Activated CD4-positive, alpha-beta T cell treated with anti-CD3 and anti-CD28 coated beads for 4 hours (primary cell): ENCODE measurements at places on chromosomes 6 and 20.

DNA sequence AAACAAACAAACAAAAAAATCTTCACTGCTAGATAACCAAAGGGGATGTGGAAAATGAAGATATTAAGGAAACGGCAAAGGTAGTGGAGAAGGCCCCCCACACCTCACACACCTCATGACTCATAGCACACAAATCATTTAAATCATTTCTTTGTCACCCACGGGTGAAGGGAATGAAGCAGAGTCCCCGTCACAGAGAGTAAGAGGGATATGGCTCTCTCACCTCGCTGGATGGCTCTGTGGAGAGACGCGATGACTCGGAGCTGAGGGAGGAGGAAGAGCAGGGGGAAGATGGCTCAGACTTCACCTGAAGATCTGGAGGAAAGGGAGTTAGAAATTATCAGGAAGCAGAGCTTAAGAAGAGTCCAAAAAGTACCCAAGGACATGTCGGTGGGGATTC, 1.2 kb downstream of the ATF6B start:
- no peak for DNase-seq

DNA sequence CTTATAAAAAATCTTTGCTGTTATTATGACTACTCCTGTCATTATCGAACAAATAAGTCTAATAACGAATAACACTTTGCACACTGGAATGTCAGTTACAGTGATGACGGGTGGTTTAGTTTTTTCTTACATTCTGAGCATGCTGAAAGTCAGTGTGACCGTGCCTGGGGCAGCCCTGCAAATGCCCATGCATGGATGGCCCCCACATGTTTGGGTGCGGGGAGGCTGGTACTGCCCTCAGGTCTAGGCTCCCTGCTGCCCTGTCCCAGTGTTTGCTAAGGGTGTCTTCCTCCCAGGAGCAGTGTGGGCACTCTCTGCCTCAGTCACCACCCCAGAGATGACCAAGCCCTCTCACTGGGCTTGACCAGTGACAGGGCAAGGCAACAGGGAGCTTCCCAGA, 3.0 kb downstream of the CSTL1 start:
- DNase-seq, result no peak

DNA sequence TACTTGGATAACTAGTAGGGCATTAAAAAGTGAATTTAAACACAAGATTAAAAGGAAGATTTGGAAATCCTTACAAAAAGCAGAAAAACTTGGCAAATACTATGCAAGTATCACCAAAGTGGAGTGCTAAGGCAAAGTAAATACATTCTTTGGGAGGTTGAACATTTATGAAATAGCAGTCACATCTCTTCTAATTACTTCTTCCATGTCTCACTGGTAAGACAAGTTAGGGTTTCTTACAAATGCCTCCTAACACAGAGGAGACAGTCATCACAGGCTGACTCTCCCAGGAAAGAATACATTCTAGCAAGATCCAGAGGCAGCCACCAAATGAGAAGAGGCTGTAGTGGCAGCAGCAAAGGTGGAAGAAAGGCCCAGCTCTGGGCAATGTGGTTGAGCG, 298.2 kb downstream of the BTBD9 start:
- no peak for DNase-seq

DNA sequence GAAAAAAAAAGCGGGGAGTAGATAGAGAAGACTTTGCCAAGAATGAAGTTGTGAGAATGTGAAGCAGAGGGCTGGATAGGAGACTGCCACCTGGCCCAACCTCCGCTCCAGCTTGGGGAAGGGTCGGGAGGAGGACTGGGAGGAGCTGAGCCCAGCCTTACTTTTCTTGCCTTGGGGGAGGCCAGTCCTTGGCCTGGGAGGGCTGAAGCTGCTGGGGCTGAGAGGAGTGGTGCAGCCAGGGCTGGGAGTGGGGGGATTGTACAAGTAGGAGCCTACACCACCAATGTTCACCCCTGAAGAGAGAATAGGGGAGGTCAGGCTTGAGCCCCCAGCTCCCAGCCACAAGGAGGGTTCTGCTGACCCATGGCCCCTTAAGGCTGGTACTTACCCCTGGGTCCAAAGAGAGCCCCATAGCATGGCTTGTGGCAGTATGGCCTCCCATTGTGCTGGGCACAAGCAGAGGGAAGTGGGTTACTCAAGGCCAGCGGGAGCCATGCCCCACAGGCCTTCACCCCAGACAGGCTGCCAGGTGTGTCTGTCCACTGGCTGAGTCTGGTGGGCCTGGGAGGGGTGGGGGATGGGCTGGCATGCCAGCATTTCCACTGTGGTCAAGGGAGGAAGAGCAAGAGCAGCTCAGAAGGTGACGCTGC, 1.1 kb downstream of the CRIP3 start:
- no peak for DNase-seq

DNA sequence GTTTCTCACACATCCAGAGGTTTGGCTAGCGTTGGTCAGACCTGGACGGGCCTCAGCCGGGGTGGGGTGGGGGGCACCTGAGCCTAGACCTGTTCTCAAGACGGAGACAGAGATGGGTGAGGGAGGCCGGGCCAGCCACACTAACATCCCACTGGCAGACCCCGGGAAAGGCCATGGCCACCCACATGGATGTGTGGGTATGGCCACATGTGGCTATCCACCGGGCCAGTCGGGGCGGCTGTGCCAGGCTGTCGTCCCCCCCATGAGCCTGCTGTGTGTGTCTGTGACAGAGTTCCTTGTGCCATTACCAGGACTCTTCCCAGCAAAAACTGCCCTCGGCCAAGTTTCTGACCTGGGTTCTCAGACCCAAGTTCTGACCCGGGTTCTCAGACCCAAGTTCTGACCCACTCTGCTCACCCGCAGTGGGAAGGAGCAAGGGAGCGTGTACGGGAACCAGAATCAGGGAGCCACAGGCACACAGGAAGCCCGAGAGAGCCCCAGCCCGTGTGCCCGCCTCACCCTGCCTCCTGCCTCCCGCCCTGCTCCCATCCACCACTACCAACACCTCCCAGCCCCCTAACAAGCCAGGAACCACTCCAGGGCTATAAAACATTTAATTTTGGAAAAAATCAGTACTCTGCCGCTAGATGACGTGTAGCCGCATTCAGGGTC, 255.5 kb downstream of the TAF4 start:
- no peak for DNase-seq

GRCh38 chr20:34131491-34131890, 19.4 kb upstream of the EIF2S2 start:
- no peak for DNase-seq

DNA sequence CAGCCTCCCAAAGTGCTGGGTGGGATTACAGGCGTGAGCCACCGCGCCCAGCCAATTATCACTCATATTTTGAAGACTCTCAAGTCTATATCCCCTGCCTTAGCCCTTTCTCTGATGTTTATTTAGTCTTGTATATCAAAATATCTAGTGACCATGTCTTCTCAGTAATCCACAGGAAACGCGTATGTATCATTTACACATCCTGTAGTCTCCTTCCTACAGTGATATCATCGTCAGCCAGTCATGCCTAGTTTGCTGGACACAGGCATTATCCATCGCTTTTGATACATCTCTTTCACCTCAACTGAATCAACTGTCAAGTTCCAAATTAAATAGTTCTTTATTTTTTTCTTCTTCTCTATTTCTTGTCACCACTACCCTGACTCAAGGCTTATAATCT, 223.7 kb downstream of the NKAIN2 start:
- DNase-seq, result no peak

DNA sequence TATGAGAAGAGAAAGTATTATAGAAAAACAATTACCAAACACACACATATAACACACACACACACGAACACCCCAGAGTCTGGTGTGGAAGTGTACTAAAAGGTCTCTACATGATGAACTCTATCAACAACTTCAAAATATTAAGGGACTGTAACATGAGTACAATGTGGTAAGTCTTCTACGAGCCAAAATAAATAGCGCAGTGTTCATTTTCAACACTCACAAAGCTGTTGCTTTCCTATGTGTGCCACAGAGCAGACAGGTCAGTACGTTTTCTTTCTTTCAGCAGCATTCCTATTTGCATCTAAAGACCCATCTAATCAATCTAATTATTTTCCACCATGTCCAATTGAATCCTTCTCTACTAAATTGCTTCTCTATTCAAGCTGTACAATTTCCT, 12.1 kb upstream of the CNKSR3 start:
- no peak for DNase-seq

- no peak for DNase-seq
Observed at GRCh38 chr20:8545212-8545611, 413.1 kb downstream of the PLCB1 start.

DNA sequence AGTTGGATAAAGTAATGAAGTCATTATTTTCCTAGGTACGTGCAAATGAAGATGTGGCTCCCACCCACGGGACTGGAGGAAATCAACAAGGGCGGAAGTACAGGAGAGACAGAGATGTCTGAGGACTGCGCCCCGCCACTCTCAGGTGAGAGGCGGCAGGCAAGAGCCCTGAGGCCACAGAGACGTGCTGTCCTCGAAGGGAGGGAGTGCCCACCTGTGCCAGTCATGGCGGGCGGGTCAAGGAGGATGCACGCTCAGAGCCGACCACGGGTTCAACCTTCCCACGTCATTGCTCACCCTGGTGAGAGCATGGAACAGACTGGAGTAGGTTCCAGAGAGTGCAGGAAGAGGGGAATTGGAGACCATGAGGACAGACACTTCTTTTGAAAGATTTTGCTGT, 12.7 kb downstream of the CST8 start:
- no peak for DNase-seq

- no peak for DNase-seq
Observed at GRCh38 chr6:82131441-82131840, 116.1 kb downstream of the IBTK start.

DNA sequence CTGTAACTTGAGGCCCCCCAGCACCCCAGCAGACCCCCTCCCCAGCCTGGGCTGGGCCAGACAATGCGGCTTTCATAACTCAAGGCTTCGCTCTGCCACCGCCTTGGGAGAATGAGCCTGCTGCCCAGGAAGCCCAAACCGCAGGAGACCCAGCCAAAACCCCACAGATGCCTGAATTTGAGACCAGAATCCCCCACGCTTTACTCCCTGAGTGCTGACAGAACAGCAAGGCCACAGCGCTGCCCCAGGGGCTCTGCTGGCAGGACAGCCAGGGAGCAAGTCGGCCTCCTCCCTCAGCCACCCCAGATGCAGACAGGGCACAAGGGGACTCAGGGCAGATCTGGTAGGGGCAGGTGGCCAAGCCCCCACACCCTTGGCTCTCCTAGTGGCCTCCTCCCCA, 2.2 kb downstream of the MDFI start:
- no peak for DNase-seq

GRCh38 chr20:47357296-47358038, 968 bp upstream of the ZMYND8 start:
- peak; percentile 55 for DNase-seq

- DNase-seq, result no peak
Observed at GRCh38 chr20:23603321-23603720, 2.4 kb downstream of the CST9 start.

GRCh38 chr6:111871725-111872400, 1.4 kb downstream of the FYN start:
- DNase-seq, result peak; percentile 32

DNA sequence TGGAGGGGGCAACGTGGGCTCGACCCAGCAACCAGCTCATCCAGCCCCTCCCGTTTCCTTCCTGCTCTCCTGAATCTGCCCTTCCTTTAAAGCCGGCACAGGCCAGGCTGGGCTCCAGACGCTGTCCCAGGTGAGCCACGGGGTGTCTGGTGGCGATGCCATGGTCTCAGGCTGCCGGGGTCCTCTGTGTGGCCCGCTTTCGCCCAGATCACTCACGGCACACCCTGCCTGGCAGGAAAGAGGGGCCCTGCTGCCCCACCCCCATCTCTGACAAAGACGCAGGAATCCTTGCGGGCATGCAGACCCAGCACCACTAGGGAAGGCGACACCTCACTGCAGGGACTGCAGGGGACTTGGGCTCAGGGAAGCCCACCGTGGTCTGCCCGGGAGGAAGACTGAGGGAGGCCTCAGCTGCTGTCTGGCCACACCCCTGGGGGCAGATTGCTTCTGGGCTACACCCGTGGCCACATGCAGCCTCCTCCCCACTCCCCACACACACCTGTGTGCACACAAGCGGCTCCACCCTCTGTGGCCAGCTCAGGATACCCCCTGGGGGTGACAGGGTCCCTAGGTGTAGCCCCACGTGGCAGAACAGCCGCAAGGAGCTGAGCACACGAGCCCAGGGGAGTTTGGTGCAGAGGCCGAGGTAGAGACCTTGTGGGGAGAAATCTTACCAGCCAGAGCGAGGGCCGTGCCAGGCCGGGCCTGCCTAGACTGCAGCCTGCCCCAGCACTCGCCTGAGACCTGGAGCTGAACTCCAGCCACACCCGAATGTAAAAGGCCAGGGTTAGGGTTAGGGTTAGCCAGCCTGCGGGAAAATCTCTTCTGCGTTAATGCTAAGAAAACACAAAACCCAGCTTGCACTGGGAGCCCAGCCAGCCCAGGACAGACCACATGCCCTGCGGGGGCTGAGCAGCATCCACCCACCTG, 104.6 kb downstream of the DLL1 start:
- no peak for DNase-seq

GRCh38 chr6:24831771-24832716, 33.3 kb upstream of the ARMH2 start:
- no peak for DNase-seq

DNA sequence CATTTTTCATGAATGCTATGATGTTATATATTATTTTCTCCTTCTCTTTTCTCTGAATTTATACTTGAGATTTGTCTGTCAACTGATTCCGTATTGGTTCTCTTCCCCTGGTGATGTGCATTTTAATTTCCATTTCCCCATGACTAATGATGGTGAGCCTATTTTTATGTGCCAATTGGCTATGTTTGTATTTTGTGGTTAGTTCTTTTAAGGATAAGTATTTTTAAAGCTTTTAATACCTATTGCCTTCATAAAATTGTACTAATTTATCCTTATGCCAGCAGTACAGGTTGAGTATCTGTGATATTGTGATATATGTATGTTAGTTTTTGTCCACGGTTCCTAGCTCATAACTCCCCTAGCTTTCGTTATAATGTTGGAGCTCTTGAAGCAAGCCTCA, 2.8 kb downstream of the POLH start:
- no peak for DNase-seq

- no peak for DNase-seq
Observed at GRCh38 chr6:70130865-70131264, 172.0 kb downstream of the COL9A1 start.

DNA sequence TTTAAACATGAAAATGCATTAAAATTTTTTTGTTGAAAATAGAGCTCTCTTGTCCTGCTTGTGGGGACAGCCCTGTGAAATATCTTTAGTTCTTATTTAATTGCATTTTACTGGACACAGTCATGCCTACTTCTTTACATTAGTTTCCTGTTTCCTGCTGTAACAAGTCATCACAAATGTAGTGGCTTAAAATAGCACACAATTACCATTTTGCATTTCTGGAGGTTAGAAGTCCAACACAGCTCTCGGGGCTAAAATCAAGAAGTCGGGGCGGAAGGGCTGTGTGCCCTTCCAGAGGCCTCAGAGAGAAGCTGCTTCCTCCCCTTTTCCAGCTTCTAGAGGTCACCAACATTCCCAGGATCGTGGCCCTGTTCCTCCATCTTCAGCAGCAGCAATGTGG, 29.4 kb downstream of the PNLDC1 start:
- no peak for DNase-seq

GRCh38 chr20:46357030-46357514, 48.8 kb upstream of the CDH22 start:
- no peak for DNase-seq
